ENCODE measurements at places on chromosomes 4 and X.

DNA sequence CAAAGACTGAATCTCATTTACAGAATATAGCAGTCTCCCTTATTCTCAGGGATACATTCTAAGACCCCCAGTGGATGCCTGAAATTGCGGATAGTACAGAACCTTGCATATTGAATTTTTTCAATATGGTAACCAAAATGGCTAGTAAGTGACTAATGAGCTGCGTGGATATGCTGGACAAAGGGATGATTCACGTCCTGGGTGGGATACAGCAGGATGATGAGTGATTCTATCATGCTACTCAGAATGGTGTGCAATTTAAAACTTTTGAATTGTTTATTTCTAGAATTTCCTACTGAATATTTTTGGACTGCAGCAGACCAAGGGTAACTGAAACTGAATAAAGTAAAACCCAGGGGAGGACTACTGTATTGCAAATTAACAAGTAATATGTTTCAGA lies 66.7 kb downstream of the STAG2 start:
- DNase-seq: no peak

- no peak for DNase-seq
Observed at GRCh38 chr4:169005453-169006099, 4.5 kb downstream of the CBR4 start.

- DNase-seq: no peak
Observed at GRCh38 chr4:80751200-80751599, 279.3 kb upstream of the BMP3 start.

DNA sequence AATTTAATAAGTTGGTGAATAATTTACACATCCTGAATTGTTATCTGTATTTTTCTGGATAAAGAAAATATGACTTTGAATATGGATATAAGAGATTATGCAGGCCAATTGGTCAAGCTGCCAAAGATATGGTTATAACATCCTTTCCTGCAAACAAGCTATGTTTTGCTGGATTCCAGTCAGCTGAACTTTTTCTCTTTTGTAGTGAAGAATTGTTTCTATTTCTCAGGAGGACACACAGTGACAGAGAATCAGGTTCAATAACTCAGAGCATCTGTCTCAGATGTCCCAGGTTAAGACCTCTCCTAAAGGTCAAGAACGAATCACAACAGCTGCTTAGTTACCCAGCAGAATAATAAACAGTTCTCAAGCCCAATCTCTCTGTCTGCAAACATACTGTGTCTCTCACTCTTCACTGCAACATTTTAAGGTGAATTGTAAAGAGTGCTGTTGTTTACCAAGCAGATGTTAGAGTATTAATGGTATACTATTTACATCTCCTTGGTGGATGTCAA lies 189.5 kb upstream of the ANKRD50 start:
- DNase-seq: no peak

DNA sequence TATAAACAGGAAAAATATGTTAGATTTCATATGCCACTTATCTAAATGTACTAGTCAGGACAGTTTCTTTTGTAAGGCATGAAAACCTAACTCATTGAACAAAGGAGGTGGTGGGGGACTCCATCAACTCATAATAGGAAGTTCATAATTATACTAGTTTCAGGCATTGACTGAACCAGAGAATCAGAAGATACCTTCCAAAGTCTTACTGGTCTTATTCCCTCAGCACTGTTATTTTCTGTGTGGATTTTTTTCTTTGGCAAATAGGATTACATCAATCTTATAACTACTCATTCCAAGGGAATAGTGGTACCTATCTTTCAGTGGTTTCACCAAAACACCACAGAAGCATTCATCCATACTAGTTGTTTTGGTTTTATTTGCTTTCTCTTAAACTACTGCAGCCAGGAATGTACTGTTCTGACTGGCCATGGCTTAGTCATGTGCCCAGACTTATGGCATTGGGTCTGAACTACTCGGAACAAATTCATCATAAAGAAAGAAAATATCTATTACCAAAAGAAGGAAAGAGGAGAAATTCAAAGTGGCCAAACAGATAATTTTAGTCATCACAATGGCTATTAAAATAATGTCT lies 273.9 kb downstream of the ARAP2 start:
- no peak for DNase-seq

DNA sequence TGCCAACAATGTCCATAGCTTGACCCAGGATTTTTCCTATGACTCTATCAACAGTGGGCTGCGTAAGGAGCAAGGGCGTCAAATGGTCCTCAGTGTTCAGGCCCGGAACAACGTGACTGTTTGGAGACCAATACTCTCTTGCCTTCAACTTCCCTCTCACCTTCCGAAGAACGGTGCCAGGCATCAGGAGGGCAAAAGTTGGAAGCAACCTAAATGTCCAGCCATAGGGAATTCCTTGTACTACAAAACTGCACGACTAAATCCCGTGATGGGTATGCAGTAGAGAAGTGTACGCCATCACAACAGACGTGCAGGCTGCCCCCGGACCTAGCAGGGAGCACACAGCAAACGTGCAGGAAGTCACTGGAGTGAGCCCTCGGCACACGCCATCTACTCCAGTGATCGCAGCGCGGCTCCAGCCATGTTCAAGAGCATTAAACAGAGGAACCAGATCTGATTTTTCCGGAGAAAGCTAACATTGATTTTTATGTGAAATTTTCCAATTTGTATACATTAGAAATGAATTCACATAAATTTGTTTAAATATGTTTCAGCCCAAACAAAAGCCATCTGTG lies 79.0 kb downstream of the JAKMIP1 start:
- no peak for DNase-seq

GRCh38 chrX:134764202-134764785 lies 106.0 kb upstream of the PLAC1 start:
- no peak for DNase-seq

DNA sequence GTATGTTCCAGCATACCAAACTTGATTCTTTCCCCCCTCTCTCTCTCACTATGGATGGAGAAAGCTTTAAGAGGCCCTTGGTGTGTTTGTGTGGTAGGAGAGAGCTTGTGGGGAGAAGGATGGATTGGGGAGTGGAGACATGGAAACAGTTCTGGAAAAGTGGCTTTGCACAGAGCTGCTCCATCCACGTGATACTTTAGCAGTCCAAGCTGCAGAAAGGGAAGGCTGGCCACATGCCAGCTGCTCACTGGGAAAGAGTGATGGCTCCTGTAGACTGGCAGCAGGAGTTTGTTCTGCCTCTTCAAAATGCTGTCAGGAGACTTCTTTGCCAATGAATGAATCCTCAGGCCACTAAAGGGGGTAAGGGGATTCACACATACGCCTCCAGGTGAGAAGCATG lies 21.7 kb upstream of the SEC24B start:
- peak; percentile 84 for DNase-seq

DNA sequence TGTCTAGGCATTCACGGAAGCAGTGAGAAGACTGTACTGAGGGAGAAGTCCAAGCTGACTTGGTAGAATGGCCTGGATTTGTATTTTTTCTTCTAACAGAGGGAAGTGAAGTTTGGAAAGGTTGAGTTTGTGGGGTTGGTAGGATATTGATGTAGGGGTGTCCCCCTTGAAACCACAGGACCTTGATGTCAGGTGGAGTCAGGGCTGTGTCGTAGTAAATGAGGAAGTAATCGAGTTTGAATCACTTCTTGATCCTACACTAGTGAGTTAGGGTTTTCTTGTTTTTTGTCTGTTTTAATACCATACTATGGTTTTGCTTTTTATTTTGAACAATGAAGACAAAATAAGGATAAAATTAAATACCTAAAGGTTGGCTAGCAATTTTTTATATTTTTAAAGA lies 30.1 kb upstream of the ANAPC4 start:
- no peak for DNase-seq

GRCh38 chrX:19382555-19383145 lies 38.9 kb downstream of the PDHA1 start:
- DNase-seq: peak; percentile 57

DNA sequence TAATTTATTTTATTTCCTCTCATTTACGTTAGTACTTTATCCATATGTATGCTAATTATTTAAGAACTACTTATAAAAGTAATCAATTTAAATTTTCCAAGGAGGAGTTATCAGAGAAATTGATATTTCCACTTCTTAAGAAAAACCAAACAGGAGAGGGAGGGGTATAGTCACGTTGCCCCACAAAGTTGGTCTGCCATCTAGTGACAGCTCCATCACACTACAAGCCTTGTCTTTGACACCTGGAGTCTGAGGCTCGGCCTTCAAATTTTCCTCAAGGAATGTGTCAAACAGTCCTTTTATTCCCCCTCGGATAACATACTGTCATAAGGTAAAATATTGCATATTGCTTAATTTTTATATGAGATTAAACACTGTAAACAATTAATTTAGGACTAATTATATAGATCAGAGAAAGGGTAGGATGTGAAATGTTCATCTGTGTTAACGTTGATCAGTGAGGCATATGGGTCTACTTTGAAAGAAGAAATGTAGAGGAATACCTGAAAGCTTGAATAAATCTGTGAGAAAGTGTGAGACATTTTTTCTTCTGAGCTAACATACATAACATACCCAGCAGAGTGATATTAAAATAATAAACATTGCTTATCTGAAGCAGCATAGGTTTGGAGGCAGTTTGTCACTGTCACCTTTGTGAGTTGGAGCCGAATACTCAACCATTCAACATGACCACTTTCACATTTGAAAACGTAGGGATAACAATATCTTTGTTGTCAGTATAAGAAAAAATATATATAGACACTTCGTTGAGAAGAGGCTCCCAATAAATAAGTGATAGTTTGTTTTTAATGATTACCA lies 114.4 kb downstream of the GLRA3 start:
- no peak for DNase-seq

DNA sequence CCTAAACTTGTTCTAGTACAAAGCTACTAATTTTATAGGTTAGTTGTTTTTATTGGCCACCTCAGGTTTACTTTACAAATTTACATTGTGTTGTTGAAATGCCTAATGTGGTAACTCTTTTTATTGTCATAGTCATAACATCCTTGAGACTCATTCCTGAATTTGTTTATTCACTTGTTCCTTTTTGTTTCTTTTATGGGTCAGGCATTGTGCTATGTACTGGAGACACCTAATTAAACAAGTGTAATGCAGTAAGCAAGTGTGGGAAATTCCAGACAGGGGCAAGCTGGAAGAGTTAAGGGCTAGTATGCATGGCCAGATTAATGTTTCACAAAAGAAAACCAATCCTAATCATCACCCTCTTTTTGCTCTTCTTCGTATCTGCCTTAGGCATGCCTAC lies 30.5 kb upstream of the TTC29 start:
- no peak for DNase-seq

GRCh38 chr4:52606726-52607125 lies 52.4 kb downstream of the USP46 start:
- no peak for DNase-seq

DNA sequence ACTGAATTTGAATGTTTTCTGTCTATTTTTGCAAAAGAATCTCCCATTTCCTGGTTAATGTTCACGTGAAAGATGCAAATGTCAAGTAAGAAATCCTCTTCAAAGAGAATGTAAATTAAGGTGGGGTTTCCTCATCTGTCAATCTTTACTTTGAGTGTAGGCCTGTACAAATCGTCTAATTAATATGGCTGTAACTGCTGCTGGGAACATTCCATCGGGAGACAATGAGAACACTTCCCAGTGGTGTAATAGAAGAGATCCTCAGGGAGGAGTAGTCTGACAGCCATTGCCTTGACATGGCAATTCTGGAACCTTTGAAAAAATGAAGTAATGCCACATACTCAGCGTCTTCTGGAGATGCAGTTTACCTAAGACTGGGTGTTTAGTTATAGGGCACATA lies 3.7 kb downstream of the EREG start:
- no peak for DNase-seq

GRCh38 chrX:31449081-31449480 lies 377.2 kb upstream of the FTHL17 start:
- no peak for DNase-seq

DNA sequence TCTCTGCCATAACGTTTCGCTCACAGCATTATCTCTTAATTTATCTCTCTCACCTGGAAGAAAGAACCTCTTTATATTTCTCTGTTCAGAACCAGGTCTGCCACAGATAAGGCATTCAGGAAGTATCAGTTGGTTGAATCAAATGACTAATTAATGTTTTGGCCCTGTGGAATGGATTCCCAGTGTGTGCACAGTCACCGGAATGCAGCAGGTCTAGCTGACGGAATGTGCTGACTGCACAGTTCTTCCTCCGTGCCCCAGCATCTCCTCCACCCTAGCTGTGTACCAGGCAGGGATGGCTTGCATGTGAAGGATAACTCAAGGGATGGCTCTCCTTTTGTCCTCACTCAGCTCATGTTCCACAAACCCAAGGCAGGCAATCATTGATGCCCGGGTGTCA lies 141.8 kb upstream of the MSX1 start:
- DNase-seq: no peak

- peak; percentile 79 for DNase-seq
Observed at GRCh38 chrX:23503835-23504539, 163.3 kb upstream of the PRDX4 start.

- DNase-seq: no peak
Observed at GRCh38 chrX:140337263-140337662, 167.6 kb downstream of the SOX3 start.

- no peak for DNase-seq
Observed at GRCh38 chr4:65437102-65437501, 233.2 kb downstream of the EPHA5 start.

DNA sequence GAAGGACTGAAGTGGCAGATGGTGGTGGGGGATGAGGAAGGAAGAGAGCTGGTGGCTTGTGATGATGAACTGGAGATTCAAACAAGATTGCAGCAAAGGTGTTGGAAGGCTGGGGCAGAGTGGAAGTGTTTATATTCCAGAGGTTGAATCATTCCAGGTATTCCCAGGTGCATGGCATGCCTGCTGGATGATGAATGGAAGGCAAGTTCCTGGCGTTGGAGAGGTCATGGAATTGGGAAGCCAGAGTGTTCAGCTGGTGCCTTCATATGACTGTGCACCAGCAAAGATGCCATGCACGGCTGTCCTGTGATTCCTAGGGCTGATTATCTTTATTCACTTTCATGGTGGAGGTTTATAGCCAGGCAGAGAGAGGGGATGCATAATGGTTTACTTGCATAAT lies 135.8 kb upstream of the PUDP start:
- no peak for DNase-seq

DNA sequence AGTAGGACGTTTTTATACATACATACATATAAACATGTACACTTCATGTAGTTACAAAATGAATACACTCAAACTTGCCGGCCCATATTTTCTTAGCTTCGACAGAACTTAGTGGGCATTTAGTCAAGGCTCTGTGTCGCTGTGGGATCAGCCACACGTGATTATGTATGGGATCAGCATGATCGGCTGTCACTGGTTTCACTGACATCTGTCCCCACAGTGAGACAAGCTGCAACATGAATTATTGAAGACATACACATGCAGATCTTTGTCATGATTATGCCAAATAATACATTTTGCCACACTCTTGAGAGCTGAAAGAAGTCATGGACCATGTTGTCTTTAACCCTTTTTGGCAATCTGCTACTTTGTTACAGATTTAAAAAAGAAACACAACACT lies 38.2 kb upstream of the NAA11 start:
- no peak for DNase-seq

Measured in left ventricle myocardium superior (tissue), 1 donor.